ENCODE measurements at places on chromosomes 7 and 10.

DNA sequence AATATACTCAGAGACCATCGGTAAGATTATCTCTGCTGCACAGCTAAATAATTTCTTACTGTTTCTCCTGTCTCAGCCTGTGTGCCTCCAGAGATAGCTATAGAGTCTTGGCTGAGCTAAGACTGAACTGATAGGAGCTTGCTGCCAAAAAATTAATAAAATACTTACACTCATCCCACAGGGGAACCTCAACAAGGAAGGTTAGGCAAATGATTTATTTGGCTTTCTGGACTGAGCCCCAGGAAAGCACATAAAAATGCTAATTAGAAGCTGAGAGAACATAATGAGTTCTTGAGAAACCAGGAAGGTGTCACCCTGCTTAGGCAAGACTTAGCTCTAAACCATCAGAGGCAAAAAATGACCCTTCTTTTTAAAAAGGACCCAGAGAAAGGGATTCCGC lies 534.5 kb downstream of the TNS3 start:
- DNase-seq: no peak

- no peak for DNase-seq
Observed at GRCh38 chr7:33191340-33191739, 62.0 kb downstream of the BBS9 start.

GRCh38 chr10:58996063-58996462 lies 180.4 kb upstream of the PHYHIPL start:
- no peak for DNase-seq

- no peak for DNase-seq
Observed at GRCh38 chr10:75972491-75973276, 541.3 kb downstream of the LRMDA start.

- DNase-seq: no peak
Observed at GRCh38 chr10:127987467-127988380, 80.8 kb downstream of the PTPRE start.

DNA sequence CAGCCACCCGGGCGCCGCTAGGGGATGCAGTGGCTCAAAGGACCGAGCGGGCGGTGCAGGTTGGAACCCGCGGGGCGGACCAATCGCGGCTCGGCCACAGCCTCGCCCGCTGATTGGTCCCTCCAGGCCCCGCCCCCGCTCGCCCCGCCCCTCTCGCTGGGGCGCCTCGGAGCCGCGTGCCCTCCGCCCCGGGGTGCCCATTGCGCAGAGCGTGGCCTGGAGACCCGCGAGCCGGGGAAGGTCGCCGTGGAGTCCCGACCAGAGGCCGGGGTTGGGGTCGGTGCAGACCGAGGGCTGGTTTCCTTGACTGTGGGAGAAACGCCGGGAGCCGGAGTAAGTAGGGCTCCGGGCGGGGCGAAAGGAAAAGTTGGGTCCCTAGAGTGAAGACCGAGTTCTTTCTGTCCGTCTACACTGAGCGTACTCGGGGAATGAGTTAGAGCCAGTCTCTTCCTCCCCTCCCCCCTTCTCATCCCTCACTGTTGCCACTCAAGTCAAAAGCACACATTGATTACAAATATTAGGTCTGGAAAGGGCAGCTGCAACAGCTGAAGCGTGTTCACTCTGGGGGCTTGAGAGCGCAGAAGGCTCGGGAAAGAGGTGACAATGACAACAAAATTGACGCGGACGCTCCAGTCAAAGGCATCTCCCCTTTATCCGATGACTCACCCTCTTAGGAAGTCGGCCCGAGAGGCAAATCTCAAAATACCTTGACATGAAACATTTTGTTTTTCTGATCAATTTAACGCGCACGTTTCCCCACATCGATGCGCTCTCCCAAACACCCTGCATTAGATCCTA lies 843 bp upstream of the GATA3 start:
- DNase-seq: peak; percentile 94

- DNase-seq: no peak
Observed at GRCh38 chr7:80941208-80941758, 22.4 kb upstream of the SEMA3C start.

DNA sequence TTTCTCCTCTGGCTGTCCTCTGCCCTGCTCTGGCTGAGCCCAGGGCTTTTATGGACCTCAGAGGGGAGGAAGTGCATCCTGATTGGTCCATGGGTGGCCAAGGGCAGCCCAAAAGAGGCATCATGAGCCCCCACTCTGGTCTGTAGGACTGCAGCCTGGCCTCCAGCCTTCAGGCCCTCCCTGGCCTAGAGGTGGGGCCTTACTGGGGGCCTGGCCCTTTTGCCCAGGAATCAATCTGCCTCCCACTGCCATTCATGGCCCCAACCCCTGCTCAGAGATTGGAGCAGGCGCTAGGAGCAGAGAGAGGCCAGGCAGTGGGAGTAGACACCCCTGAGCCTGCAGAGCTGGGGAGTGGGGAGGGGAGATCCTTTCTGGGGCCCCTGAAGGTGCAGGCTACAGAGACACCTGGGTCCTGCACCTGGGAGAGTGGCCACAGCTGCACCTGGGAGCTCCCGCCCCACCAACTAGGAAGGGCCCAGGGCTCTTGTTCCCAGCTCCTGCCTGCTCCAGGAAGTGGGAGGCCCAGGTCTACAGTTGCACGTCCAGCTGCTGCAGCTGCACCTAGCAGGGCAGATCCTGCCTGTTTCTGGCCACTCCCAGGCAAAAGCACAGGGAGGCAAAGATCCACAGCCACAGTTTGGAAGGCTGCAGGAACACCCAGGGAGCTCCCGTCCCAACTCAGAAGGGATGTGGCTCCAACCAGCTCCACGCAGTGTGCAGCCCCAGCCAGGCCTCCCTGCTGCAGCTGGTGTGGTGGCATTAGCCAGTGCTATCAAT lies 6.4 kb upstream of the DYNC2I1 start:
- DNase-seq: no peak

- no peak for DNase-seq
Observed at GRCh38 chr10:122273966-122274545, 3.0 kb downstream of the BTBD16 start.

DNA sequence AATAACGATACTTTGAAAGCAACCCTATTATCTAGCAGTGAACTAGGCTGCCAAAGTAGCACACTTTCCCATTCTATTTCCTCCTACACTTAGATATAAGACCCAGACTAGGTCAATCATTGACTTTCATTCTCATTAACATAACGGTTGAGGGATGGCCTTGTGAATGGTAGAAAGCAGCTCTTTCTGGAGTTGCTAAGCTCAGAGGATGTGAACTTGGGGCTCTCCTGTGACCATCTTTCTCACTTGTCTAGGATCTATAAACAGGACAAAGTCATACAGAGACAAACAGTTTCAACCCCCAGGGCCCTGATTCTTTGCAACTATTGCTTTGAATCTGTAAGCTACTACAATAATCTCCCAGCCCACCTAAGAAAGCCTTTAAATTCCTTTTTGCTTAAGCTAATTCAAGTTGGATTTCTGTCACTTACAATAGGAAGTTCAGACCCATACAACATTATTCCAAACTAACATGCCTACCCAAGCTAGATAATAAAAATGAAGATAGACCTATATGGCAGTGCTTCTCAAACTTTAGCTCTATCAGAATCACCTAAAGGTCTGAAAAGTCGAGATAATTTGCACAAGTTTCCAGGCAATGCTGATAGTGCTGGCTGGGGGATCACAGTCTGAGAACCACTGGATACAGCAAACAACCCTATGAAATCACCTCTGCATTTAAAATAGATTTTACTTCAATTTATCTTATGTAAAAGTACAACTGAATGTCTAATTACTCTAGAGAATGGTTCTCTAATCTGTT lies 16.7 kb downstream of the P4HA1 start:
- DNase-seq: no peak

DNA sequence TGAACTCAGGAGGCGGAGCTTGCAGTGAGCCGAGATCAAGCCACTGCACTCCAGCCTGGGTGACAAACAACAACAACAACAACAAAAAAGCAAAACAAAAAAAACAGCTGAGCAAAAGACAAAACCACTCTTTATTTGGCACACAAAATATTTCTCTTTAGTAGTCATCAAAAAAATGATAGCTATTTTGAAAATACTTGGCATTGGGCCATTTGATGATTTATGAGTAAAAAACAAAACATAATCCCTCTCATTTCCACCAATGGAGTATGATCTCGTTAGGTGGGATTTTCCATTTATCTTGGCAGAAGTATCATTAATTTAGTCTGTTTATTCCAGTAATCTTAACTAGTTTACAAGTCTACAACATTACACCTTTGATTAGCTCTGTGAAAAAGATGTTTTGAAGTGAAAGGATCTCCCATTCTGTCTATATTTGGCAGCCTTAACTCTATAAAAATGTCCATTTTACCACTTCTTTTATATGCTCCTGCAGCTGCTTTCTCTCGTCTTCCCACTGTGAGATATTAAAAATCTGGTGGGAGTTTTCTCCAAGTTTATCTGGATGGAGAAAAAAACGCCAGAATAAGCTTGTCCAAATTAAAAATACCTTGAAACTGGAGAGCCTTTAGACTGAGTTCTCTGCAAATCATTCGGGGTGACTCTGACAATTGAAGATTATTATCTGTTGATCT lies 58.8 kb upstream of the AGMO start:
- DNase-seq: no peak

- DNase-seq: peak; percentile 2
Observed at GRCh38 chr10:110431659-110432058, 66.0 kb upstream of the DUSP5 start.

DNA sequence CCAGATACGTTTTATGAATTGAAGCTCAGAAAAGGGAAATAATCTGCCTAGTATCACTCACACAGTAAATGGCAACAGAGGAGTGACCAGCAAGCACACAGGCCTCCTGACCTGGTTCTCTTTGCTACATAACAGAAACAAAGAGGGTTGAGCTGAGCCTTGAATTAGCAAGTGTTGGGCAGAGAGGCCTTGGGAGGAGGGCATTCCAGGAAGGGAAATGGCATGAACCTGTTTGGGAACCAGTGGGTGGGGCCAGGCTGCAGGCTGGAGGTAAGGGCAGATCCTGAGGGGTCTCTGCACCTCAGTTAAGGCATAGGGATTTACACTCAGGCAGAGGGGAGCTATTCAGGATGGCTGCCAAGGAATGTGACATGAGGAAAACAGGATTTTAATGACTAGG lies 24.8 kb upstream of the CYCS start:
- DNase-seq: no peak

DNA sequence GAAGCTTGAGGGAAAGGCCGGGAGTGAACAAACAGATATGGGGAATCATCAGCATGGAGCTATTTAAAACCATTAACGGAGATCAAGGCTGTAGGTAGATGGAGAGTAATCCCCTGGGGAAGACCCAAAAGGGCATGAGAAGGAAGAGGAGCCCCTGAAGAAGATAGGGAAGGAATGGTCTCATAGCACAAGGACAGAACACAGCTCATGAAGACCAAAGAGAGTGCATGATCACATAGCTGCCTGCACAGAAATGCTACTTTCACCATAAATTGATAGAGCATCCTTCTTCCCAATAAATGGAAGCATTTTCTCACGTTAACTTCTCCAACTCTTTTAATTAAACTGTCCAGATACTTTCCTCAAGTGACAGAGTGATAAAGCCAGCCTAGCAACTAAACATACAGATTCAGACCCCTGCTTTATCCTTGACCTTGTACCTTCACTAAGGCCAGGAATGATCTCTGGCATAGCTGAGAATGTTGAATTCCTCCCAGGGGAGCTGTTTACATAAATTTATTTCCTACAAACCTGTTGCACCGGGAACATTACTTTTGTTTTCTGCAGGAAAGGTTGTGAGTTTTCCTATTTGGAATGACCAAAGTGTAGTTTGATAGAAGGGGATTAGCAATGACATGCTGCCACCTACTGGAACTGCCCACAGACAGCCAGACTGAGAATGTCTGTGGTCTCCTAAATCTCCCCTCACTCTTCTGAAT lies 110.8 kb upstream of the LRGUK start:
- DNase-seq: peak; percentile 14

- peak; percentile 20 for DNase-seq
Observed at GRCh38 chr10:7260412-7260900, 150.4 kb downstream of the SFMBT2 start.

- DNase-seq: no peak
Observed at GRCh38 chr10:70565556-70566514, 36.7 kb downstream of the PRF1 start.

DNA sequence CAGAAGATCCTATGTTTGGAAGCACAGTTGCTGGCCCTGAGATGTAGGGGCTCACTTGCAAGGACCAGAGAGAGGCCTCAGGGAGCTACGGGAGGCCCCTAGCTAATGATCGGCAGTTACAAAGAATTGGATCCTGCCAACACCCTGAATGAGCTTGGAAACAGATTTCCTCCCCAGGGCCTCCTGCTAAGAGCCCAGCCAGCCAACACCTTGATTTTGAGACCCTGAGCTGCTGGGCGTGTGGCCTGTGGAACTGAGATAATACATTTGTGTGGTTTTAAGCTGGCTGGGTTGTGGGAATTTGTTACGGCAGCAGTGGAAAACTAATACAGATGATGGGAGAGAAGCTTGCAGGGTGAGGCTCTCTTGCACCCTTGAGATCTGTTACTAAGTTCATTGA lies 3.9 kb downstream of the DOCK1 start:
- no peak for DNase-seq

GRCh38 chr10:52652431-52653262 lies 119.9 kb downstream of the MBL2 start:
- DNase-seq: no peak

DNA sequence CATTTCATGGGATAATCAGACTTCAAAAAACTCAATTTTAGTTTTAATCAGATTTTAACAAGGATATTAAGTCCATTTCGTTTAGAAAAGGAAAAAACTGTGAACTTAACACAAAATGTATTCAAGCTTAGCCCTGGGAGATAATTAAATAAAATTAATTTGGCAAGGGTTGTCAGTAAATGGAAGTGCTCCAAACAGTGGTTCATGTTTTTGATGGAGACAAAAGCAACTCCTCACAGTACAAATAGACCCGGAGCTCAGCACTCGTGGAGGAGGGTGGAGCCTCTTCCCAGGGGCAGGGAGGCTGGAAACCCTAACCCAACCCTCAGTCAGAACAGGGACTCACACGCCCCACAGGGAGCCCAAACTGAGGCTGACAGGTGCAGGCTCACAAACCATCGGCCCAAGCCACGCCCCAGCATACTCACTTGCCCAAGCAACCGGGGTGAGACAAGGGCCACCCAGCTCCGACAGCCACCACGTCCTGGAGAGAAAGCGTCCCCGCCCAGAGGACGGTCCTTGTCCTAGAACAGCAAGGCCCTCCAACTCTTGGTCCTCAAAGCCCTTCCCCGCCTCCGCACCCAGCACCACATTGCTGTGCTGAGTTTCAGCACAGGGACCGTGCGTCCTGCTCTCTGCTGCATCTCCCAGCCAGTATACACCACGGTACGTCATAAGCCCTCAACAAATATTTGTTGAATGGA lies 39.8 kb downstream of the MAD1L1 start:
- DNase-seq: no peak

GRCh38 chr7:11060893-11061292 lies 87.2 kb downstream of the PHF14 start:
- DNase-seq: no peak

GRCh38 chr10:571688-572451 lies 117.6 kb downstream of the DIP2C start:
- DNase-seq: no peak

DNA sequence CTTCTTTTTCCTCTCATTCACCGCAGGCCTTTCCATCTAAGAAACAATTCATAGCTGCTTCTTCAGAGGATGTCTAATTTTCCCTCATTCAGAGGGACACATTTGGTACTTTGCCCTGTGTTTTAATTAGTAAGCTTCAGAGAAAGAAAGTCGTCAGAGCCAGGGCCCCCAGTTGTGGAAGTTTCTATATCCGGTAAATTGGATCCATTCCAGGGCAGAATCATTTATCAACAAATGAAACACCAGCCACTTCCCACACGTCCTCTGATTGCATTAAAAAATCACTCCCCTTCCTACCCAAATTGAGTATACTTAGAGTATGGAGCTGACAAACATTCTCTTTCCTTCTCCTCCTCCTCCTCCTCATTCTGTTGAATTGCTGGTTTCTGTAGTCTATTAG lies 205.8 kb upstream of the HDAC9 start:
- no peak for DNase-seq

GRCh38 chr10:29067161-29067560 lies 221.7 kb upstream of the LYZL1 start:
- no peak for DNase-seq
